ENCODE measurements at places on chromosomes 5 and 9.

DNA sequence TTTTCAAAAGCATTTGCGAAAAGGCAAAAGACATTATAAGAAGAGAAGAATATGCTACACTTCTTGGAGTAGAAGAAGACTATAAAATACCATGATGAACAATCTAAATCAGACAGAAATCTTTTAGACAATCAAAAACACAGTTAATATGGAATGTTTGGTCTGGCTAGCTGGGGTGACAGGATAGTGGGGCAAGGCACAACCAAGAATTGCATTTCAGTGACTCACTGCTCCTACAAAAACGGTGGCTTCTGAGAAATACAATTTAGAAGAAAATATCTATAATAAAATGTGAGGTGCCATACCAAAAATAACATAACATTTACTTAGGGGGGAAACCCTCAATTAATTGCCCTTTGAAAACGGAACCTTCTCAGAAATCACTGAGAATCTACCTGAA lies 363.4 kb downstream of the NPR3 start:
- DNase-seq = no peak

GRCh38 chr9:123365881-123366528 lies 10.0 kb downstream of the CRB2 start:
- DNase-seq = no peak

DNA sequence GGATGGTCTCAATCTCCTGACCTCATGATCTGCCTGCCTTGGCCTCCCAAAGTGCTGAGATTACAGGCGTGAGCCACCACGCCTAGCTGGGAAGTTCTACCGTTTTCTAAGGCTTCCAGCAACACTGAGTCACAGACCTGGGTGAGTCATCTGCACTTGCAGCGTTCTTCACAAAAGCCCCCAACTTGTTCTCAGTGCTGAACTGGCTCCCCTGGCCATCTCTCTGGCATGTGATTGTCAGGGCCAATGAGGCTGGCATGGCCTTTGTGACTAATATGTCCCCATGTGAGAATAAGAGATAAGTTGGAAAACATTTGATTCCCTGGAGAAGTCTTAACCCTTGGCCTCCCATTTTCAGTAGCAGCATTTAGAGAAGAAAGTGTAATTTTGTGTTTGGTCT lies 124.4 kb downstream of the WDR41 start:
- no peak for DNase-seq

GRCh38 chr9:130626249-130626996 lies 38.0 kb upstream of the PRDM12 start:
- DNase-seq = no peak

- DNase-seq = no peak
Measured at GRCh38 chr9:114386361-114386885, 1.4 kb downstream of the AKNA start.

- DNase-seq = no peak
Measured at GRCh38 chr9:33620738-33621439, 96.8 kb downstream of the ANKRD18B start.

DNA sequence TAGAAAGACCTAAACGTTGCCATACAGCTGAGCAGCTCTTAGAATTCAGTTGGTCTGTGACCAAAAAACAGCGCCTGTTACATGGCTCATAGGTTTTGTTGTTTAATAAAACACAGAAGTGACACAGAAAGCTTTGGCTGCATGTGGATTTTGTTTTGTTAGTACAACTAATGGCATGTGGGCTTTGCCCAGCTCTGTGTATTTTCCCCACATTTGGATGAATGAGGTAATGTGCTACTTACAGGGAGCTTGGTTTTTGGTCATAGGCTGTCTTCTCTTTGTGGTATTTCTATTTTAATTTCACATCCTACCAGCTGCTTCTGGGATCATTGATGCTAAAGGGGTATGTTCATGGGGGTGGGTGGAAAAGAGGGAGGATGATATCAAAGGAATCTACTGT lies 37.0 kb upstream of the POU4F3 start:
- DNase-seq = no peak

GRCh38 chr9:94630833-94631232 lies 8.5 kb downstream of the FBP1 start:
- DNase-seq = no peak

- no peak for DNase-seq
Measured at GRCh38 chr5:134877159-134877558, 3.0 kb downstream of the TXNDC15 start.

- DNase-seq = no peak
Measured at GRCh38 chr9:27533311-27533710, 3.7 kb upstream of the MOB3B start.
